NCI-H1417 (cell line): ENCODE measurements at places on chromosomes 3 and 15.

DNA sequence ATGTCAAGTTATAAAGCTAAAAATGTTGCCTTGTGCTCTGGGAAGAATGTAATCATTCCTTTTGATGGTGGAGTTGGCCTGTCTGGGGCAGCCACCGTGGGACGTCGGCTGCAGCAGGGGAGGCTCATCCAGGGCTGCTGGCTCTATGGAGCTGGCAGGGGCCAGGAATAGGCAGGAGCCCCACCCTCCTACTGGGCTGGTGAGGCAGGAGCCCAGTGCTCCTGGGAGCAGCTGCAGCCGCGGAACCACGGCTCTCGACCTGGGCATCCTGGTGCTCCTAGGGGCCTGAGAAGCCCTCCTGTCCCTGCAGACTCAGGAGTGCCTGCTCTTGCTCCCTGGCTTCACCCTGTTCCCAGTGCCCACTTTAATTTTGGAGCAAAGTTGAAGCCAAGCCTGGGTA lies 127.1 kb downstream of the DIPK2A start:
- DNase-seq, result no peak

DNA sequence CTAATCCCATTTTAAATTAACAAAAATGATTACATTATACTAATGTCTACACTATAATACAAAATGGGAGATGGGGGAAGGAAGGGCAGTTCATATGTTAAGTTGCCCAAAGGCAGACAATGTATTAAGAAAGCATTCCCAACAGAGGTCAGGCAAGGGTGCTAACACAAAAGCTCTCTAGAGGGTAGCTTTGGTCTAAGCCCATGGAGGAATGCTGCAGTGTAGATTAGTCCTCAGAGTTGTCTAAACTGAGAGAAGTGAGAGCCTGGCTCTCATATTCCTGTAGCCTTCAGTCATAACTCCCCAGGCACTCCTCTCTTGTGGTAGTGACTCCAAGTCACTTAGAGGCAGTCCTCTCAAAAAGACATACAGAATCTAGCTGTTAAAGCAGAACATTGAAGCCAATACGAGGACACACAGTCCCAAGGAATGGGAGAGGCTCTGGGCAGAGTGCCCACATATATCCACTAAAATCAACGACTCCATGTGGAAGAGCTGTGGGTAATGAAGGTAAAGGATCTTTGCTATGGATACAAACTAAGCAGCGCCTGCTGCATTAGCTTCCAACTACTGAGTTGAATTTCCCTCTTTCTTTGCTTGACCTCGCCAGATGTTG lies 14.5 kb downstream of the NEK10 start:
- no peak for DNase-seq

DNA sequence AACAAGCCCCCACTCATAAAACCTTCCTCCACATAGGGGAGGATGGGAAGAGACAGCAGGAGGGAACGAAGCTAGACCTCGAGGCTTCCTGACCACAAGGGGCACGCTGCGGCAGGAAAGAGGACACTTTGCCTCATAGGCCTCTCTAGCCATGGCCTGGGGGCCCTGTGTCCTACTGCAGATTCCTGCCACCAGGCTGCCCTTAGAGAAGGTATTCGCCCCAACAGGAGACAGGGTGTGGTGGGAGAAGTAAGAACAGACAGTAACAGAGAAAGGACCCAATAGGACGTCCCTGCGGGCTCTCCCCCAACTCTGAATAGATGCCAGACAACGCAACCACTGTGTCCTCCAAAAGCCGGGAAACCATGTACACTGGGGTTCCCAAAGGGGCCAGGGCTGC lies 36.8 kb downstream of the ADCY5 start:
- DNase-seq, result no peak

GRCh38 chr15:70172124-70172523 lies 74.4 kb upstream of the TLE3 start:
- DNase-seq, result no peak

DNA sequence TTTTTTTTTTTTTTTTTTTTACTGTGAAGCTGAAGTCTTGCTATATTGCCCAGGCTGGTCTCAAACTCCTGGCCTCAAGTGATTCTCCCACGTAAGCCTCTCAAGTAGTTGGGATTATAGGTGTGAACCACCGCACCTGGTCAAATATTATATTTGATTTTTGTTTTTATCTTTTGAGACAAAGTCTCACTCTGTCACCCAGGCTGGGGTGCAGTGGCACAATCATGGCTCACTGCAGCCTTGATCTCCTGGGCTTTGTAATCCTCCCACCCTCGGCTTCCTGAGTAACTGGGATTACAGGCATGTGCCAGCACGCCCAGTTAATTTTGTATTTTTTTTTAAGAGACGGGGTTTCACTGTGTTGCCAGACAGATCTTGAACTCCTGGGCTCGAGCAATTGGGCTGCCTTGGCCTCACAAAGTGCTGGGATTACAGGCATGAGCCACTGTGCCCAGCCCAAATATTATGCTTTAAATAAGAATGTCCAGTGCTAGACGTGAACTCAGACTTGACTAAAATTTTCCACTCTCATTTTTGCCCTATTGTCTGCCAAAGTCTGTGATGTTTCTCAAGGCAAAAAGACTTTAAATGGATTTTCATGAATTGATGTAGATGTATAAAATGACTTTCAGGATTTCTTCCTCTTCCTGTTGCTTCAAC lies 33.4 kb upstream of the CRBN start:
- no peak for DNase-seq

DNA sequence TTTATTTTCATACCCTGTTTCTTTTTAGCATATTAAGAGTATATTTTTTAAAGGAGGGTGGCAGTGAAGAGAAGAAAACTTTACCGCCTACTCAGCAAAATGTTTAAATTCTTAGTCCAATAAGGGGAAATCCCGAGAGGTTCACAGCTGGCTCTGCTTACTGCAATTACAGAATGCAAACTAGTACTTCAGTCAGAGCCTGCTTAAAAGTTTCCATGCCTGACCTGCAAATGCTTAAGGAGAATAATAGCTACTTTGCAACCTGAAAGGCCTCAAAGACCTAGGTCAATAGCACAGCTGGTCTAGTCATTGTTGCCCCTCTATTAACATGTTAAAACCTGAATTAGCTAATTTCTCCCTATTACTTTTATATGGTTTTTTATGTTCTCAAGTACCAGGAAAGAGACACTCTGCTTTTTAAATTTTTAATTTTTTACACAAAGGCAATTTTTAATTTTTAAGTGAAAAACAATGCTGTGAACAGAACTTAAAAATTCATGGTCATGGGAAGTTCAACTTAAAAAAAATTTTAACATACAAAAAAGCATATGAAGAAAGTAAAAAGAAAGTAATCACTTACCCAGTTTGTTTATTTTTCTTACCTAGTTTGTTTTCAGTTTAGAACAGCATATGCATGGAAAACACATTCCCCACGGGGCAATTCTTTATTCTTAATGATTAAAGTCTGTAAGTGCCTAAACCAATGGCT lies 79.2 kb downstream of the P3H2 start:
- no peak for DNase-seq

DNA sequence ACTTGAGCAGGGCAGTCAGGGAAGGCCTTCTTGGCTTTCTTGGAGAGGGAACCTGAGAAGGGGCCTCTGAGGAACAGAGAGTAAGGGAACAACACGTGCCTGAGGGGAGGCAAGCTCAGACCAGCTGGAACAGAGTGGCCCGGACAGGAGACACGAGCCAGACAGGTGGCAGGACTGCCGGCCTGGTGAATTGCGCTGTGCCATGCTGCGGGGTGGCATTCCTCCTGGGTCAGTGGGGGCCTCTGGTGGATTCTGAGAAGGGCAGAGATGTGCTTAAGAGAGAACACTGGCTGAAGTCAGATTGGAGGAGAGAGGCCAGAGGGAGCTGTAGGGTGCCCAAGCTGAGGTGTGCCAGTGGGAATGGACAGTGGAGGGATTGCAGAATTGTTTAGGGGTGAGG lies 4.9 kb downstream of the CHAC1 start:
- no peak for DNase-seq

- no peak for DNase-seq
These were observed 25.2 kb downstream of the UBE2E1 start for GRCh38 chr3:23830869-23831484.

DNA sequence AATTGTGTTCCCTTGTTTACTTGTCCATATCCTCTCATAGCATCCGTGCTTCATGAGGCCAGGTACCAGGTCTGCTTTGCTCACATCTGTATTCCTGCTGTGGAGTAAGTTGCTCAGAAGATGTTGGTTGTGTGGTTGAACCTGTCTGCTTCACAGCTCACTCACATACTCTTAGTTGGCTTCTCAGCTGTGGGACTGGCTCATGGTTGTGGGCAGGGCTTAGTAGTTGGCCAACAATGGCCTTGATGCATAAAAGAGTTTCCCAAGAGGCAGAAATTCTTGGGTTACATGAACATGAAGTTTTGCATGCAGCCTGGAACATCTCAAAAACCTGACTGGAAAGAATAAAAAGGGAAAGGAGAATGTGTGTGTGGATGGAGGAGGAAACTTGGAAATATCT lies 17.0 kb downstream of the CELF6 start:
- DNase-seq, result no peak

DNA sequence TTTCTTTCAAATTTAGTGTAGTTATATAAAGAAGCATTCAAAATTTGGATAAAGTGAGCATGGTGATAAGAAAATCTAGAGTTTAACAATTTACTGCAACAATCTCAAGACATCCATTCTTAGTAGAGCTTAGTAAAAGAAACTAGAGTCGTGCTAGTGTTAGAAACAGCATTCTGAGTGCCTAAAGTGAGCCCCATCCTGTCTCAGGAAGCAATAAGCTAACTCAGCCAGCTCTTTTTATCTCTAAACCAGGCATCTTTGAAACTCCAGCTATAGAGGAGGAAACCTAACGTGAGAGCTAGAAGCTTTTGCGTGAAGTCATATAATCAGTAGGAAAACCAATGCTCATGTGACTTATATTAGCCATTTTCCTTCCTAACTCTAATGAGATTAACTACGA lies 1187.1 kb upstream of the EPHA6 start:
- no peak for DNase-seq

DNA sequence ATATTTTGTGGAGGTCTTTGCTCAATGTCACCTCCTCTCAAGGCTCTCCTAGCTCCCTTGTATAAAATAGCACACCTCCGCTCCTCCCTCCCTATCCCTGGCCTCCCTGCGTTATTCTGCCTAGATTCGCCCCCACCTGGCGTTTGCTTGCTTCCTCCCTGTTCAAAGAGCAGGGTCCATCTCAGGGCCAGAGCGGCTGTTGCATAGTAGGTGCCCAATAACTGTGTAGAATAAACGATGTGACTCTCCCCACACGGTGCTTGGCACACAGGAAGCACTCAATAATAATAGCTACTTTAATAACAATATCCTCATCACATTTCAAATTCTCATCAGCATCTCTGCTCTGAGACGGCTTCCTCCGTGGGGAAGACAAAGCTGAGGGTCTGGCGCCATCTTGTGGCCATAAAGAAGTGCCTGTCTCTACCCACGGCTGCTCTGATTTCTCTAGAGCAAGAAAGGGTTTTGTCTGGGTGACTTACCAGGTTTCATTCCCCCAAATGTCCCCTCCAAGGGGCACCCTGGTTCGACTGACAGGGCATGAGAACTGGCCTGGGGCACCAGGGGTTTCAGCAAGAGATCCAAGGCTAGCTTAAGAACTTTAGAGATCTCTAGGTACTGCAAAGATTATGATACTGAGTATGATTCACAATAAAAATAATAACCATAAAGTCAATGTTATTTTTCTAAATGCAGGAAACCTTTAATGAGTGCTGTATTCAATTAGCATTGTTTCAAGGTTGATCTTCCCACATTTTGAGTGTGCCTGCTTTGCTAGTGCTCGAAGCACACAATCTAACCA lies 16.1 kb downstream of the CD276 start:
- peak; percentile 92 for DNase-seq

DNA sequence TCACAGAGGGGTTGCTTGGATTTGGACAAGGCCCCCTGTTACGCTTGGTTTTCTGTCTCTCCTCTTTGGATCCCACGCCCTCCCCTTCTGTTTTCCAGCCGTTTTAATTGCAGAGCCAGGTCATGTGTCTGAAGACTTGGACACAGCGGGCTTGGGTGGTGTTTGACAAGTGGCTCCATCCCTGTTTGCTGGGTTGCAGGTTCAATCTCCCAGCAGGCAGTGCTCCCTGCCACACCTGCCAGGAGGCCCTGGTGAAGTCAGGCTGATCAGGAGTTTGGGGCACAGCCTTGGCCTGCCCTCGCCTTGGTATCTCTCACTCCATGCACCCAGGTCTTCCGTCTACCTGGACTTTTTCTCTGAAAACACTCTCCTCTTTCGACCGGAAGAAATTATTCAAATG lies 59.0 kb downstream of the PLXNA1 start:
- DNase-seq, result no peak
